AG09319 (cell line): ENCODE measurements at places on chromosomes 13 and 19.

- no peak for DNase-seq
Observed at GRCh38 chr19:16125737-16126495, 14.2 kb downstream of the RAB8A start.

DNA sequence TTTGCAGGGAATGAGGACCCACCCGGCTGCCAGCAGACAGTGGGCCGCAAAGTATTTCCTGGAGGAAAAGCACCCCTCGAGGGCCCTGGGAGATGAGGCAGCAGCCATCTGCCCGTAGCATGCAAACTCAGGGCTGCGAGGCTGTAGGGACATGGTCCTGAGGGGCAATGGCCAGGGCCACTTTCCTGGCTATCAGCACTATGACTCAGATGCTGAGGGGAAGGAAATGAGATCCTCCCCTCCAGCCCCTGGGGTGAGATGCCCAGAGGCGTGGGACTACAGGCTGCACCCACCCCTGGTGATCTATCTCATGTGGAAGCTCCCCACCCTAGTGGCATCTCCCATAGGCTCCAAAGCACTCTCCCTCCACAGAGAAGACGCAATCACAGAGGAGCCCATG lies 80.1 kb downstream of the SLC7A1 start:
- DNase-seq: no peak

DNA sequence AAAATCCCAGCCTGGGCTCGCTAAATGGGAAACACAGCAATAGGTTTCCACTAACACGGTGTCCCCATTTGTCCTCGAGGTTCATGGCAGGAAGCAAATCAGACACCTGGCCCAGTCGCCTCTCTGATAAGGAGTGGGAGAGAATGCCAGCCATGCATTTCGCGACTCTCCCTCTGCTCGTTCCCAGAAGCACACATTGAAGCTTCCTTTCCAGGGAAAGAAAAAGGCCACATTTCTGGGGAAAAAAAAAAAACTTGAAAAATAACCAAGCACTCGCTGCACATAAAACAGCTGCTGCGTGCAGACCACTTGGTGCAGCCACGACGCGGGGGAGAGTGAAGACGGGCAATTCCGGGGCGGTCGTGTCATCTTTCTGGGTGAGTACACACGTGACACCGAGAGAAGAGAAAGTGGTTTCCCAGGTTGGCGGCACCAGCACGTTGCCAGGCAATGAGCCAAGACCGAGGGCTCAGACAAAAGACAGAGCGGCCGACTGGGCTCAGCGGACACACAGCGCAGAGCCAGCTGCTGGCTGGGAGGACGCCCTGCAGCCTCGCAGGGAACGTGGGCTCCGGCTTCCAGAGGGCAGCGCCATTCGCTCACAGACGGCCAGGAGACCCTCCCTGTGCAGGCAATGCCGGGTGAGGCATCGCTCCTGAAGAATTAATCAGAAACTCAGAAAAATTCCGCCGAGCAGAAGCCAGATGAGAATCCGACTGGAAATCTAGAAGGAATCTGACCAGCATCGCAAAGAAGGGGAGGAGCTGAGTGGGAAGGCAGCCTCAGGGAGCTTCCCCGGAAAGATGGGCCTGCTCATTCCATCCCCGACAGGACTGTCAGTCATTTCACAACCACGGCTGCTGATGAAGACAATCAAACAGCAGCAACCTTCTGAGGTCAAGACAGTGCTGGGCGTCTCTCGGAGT lies 83.2 kb upstream of the IRS2 start:
- DNase-seq: peak; percentile 31

GRCh38 chr19:40686882-40687524 lies 3.4 kb downstream of the NUMBL start:
- no peak for DNase-seq

DNA sequence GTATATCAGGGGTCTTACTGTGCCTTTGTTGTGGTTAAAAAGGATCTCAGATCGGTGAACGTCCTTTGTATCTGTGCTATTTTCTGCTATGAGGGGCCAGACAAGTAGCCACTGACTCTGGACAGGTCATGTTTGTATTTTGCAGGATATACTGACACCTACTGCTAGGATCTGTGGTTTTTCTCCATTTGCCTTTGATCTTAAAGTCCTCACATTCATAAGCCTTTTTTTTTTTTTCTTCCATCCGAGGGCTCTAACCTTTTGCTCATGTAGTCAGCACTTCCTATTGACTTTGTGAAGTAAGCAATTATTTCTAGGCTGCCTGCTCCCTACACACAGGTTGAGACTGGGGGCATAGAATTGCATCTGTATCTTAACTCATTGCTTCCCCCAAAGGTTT lies 106.2 kb downstream of the SLITRK5 start:
- DNase-seq: no peak

DNA sequence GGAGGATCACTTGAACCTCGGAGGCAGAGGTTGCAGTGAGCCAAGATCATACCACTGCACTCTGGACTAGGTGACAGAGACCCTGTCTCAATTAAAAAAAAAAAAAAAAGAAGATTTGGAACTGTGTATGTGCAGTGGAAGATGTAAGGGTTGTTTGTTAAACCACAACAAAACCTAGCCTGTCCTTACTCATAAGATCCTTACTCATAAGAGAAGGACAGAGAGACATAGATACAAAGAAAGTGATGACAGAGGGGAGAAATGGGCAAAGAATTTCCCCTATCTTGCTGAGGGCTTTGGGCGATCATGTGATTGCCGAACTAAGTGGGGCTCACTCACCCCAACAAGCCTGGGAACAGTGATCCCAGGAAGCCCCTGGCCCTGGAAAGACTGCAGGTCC lies 7.9 kb downstream of the ITPKC start:
- no peak for DNase-seq
